Adrenal gland (tissue), 19 donors: ENCODE measurements at places on chromosomes 5 and 9.

- DNase-seq, result no peak
These were observed 822.6 kb upstream of the GRAMD2B start for GRCh38 chr5:125600559-125600958.

DNA sequence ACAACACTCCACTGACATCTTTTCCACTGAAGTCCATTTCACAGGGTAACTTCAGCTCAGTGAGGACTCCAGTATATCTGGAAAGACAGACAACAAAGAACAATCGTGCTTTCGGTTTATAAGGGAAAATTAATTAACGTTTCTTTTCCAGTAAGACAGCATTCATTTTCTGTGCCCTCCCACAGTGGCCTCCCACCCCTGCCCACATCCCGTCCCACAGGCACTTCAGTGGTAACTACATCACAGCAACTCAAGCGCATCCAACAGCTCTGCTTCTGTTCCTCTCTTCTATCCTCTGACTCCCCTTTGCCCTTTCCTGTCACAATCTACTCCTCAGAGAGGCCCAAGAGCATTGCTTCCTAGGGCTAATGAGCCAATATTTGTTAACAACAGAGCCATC lies 40.3 kb downstream of the GLDC start:
- DNase-seq, result no peak

DNA sequence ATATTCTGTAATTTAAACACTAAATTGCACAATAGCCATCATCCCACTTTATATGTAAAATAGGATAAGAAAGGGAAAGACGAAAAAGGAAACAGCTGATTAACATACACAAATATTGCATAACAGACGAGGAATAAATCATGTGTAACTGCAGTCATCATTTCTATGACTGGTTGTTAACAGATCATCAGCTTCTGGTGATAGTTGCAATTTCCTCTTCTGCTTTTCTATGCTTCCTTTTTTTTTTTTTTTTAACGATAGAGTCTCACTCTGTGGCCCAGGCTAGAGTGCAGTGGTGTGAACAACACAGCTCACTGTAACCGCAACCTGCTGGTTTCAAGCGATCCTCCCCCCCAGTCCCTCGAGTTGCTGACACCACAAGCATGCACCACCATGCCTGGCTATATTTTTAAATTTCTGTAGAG lies 22.5 kb upstream of the JAKMIP2 start:
- no peak for DNase-seq

GRCh38 chr5:181187500-181188213 lies 17.3 kb downstream of the TRIM7 start:
- peak; percentile 88 for DNase-seq

DNA sequence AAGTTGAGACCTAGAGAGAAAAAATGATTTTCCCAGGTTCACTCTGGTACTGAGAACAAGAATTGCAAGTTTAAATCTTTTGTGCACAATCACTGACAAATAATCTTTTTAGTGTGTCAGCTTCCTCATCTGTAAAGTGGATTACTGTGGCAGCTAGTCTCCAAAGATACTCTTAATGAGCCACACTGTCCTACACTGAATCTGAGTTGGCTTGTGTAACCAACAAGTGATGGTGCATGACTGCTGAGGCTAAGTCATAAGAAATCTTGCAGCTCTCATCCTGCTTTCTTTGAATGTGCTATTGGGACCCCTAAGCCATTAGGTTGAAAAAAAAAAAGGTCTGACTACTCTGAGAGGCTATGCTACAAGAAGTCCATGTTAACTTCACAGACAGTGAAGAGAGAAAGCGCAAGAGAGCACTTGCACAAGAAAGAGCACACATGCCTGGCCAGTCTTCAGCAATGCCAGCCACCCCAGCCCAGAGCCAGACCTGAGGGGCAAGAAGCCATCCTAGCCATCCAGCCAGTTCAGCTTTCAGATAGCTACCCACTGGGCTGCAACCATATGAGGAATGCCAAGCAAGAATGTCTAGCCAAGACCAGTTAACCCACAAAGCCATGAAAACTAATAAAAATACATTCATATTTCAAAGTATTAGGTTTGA lies 419.4 kb downstream of the RAB3C start:
- no peak for DNase-seq

GRCh38 chr5:86806206-86806605 lies 188.5 kb downstream of the COX7C start:
- DNase-seq, result no peak

DNA sequence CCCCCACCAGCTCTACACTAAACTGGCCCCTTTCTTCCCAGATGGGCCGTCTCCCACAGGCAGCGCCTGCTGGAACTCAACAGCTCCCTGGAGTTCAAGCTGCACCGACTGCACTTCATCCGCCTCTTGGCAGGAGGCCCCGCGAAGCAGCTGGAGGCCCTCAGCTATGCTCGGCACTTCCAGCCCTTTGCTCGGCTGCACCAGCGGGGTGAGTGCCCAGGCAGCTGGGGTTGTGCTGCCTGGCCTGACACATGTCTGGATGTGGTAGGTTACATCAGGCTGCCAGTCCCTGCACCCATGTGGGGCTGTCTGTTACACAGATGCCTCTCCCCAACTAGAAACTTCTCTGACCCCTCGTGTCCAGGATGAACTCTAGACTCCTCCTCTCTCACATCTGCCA lies 9.8 kb downstream of the NHP2 start:
- no peak for DNase-seq

DNA sequence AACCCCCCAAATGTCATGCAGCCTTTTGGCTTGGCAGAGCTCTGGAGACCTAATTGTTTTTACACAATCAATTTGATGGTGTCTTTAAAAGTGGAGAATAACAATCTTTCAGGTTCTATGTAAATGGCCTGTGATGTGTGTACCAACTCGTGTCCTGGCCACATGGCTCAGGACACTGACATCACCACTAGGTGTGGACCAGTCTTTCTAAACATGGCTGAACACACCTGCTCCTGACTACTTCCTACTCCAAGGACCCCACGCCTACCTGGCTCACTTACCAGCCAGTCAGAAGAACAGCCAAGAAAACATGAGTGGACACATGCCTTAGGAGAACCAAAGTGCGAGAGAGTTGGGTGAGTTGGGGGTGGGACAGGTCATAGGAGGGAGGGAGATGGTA lies 71.2 kb downstream of the WDR41 start:
- DNase-seq, result no peak

- DNase-seq, result no peak
These were observed 18.6 kb downstream of the CETN3 start for GRCh38 chr5:90390928-90391327.

- peak; percentile 80 for DNase-seq
These were observed 599 bp downstream of the RAD1 start for GRCh38 chr5:34914671-34915138.

- no peak for DNase-seq
These were observed 8.6 kb upstream of the SMC5 start for GRCh38 chr9:70250221-70250620.

- peak; percentile 54 for DNase-seq
These were observed 15.5 kb downstream of the ATOX1 start for GRCh38 chr5:151742870-151743294.

GRCh38 chr5:76221311-76221710 lies 138.1 kb downstream of the SV2C start:
- DNase-seq, result no peak
